Hematopoietic multipotent progenitor cell treated with erythropoietin and hydrocortisone succinate and interleukin-3 and kit ligand, for 15 days (in vitro differentiated cells): ENCODE measurements at places on chromosomes 1 and 21.

- DNase-seq = no peak
Observed at GRCh38 chr1:219659684-219660083, 46.8 kb upstream of the ZC3H11B start.

DNA sequence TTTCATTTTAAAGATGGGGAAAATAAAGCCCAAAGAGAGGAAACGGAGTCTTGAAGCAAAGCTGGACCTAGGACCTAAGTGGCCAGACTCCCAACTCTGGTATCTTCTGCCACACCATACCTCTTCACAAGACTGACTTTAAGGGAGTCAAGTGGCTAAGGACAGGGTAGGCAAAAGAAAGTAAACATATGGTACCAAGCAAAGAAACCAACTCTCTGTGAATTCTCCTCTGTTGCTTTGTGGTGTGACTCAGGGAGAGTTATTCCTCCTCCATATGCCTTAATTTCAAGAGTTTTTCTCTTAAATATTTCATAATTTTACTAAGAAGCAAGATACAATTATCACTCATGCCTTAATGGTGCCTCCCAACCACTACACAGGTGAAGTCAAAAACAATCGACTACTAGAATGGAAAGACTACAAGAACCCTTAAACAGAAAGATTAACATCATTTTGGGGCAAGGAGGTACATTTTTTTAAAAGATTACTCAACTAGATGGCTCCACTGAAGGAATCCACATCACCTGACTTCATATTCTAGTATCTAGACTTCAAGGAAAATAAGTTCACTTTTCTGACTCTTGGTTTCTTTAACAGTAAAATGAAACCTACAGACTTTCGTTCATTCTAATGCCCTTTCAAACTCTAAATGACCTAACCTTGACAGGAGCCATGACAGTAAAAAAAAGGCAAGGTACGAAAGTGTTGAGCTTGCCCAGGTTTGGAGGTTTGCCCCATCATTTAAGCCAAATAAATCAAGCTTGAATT is 44.2 kb downstream of the LUZP1 start:
- no peak for DNase-seq

DNA sequence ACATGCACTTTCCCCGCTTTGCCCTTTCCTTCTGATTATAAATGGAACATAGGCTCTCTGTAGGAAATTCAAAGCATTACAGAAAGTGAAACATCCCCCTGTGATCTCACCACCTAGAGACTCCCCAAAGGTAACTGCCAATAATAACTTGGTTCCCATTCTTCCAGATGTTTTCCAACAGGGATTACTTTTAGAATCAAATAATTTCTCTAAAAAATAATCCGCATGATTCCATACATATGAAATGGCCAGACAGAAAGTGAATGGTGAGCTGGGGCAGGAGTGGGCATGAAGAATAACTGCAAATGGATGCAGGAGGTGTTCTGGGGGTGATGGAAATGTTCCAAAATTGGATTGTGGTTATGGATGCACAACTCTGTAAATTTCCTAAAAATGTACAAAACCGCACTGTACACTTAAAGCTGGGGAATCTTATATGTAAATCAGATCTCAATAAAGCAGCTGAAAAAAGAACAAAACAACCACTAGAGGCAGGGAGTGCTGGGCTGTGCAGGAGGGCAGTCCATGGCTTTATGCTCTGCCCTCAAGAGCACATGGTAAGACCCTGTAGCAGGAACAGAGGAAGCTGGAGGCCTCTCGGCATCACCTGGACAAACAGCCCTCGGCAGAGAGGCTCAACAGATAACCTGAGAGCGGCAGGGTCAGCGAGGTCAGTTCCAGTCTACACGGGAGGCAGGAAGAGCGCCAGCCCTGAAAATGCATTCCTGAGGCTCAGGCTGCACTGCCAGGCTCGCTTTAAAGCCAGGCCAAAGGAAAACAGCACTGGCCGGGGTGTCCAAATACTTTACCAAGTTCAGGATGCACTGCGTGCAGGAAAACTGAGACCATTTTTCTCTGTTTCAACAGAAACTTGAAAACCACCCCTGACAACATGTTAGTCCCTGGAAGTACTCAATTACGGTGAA is 39.7 kb downstream of the CAPZB start:
- DNase-seq = no peak

GRCh38 chr1:55789466-55789865 is 574.3 kb upstream of the USP24 start:
- no peak for DNase-seq

- no peak for DNase-seq
Observed at GRCh38 chr1:192545896-192546521, 29.6 kb upstream of the RGS1 start.

GRCh38 chr21:36454706-36455105 is 25.2 kb downstream of the CLDN14 start:
- no peak for DNase-seq
